ENCODE measurements at places on chromosomes 11 and 22. TPM values are rescaled to one million over a fixed set of nuclear protein-coding genes. Genes with fewer than 3 reads are reported as not detected.

DNA sequence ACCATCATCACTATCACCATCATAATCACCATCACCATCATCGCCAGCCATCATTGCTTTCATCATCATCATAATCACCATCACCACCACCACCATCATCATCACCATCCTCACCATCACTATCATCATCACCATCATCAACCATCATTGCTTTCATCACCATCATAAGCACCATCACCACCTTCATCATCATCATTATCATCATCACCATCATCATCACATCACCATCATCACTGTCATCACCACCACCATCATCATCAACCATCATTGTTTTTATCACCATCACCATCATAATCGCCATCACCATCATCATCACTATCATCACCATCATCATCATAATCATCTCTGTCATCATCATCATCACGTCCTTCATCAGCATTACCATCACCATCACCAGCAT lies 9.3 kb upstream of the OSBPL5 start:
- H3K4me3 ChIP-seq, result no peak overlapping the region
- DNase-seq, result no peak
- H3K36me3 ChIP-seq, result peaks cover 3% of the 10 kb centered on the region
- H3K27me3 ChIP-seq, result peaks cover 19% of the 10 kb centered on the region

GRCh38 chr11:67406969-67407687 lies 3.2 kb downstream of the TBC1D10C start:
- no peaks in the 10 kb centered on the region for H3K27me3 ChIP-seq
- H3K4me3 ChIP-seq, result peak overlapping the region; percentile 95
- H3K36me3 ChIP-seq, result peaks cover 69% of the 10 kb centered on the region
- H3K27ac ChIP-seq, result peak overlapping the region; percentile 92

Gene HBG1
- total RNA-seq, result not detected

Gene POU2AF1
- 1.6 TPM for total RNA-seq

DNA sequence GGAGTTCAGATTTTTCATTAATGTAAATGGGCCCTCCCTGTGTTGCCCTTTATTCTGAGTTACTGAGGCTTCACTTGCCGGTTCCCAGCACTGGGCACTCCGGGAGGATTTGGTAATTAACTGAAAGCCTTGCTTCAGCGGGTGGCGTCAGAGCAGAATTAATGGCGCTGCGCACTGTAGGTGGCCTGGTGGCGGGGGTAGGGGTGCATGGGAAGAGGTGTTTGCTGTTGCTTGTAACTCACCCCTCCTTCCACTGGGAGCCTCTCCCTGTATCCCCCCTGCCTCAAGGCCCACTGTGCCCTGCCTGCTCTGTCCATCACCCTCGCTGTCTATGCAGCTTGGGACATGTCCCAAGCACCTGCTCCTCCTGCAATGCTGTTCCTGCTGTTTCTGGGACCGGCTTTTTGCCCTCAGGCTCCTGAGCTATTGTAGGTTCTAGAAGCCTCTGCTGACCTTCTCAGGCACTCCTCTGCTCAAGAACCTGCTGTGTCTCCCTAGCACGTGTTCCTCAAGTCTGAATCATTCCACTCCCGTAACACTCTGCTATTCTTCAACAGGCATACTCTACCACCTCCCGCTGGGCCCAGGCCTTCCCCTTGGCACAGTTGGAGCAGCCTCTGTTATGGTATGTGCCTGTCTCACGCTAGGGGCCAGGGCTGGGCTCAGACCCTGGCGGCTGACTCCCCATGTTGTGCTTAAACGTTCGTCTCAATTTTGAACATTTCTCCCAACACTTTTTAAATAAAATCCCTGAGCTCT lies 24.4 kb downstream of the ARHGAP8 start:
- no peaks in the 10 kb centered on the region for H3K4me1 ChIP-seq
- H3K36me3 ChIP-seq, result no peaks in the 10 kb centered on the region
- H3K27ac ChIP-seq, result no peak overlapping the region
- H3K4me3 ChIP-seq, result no peak overlapping the region
- H3K27me3 ChIP-seq, result peaks cover 3% of the 10 kb centered on the region

DNA sequence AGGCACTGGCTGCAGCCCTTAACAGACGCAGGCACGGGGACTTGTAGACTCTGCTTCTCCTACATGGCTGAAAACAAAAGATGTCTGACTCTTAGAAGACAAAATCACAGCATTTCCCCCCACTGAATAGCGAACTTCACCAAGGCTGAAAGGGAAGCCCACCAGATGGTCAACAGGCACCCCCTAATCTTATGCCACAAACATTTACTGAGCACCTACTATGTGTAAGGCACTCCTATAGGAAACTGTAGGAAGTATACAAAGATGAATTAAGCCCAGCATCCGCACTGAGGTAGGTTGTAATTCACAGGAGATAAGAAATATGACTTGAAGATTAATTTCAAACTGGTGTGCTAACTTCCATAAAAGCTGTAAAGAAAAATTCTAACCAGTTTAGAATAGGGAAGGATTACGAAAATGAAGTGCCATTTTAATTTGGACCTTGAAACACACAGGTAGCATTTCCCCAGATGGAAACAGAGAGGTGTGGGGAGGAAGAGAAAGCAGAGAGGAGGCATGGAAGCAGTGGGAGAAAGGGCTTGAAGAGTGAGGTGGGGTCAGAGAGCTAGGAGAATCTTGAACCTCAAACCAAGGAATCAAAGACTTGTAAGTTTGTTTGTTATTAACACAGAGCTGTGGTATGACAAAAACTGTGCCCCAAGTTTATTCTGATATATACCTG lies 38.1 kb downstream of the NUMA1 start:
- H3K4me3 ChIP-seq, result no peak overlapping the region
- H3K27ac ChIP-seq, result no peak overlapping the region
- no peaks in the 10 kb centered on the region for H3K27me3 ChIP-seq
- peaks cover 14% of the 10 kb centered on the region for H3K36me3 ChIP-seq
- DNase-seq, result no peak

DNA sequence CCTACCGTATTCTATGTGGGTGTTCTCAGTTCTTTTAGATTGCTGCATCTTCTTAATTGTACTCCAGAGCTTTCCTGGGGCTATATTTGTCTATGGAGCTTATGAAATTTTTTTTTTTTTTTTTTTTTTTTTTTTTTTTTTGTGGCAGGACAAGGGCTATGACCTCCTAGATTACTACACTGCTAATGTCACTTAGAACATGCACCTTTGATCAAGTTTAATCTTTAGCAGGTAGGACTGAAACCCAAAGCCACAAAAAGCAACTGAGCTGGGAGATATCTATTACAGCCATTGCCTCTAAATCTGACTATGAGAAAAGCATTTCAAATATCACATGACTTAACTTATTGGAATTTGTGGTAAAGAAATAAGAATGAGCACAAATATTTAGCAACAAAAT lies 21.7 kb upstream of the ABTB2 start:
- H3K27ac ChIP-seq, result no peak overlapping the region
- H3K36me3 ChIP-seq, result peaks cover 3% of the 10 kb centered on the region
- no peak overlapping the region for H3K4me3 ChIP-seq
- H3K4me1 ChIP-seq, result no peaks in the 10 kb centered on the region

- H3K36me3 ChIP-seq, result peaks cover 9% of the 10 kb centered on the region
- peaks cover 9% of the 10 kb centered on the region for H3K4me1 ChIP-seq
- H3K4me3 ChIP-seq, result peak overlapping the region; percentile 67
- H3K27ac ChIP-seq, result peak overlapping the region; percentile 85
- DNase-seq, result no peak
Observed at GRCh38 chr11:2701230-2701629, 1.4 kb upstream of the KCNQ1OT1 start.

DNA sequence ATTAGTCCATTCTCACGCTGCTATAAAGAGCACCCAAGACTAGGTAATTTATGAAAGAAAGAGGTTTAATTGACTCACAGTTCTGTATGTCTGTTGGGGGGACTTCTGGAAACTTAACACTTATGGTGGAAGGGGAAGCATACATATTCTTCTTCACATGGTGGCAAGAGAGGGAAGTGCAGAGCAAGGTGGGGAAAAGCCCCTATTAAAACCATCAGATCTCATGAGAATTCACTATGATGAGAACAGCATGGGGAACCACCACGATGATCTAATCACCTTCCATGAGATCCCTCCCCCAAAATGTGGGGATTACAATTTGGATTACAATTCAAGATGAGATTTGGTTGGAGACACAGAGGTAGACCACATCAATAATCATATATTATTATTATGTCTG lies 25.7 kb downstream of the CEP57 start:
- no peak overlapping the region for H3K27ac ChIP-seq
- no peaks in the 10 kb centered on the region for H3K4me1 ChIP-seq
- no peaks in the 10 kb centered on the region for H3K27me3 ChIP-seq
- H3K4me3 ChIP-seq, result no peak overlapping the region
- peaks cover 42% of the 10 kb centered on the region for H3K36me3 ChIP-seq

- no peaks in the 10 kb centered on the region for H3K36me3 ChIP-seq
- H3K4me3 ChIP-seq, result no peak overlapping the region
- peaks cover 3% of the 10 kb centered on the region for H3K4me1 ChIP-seq
- peaks cover 2% of the 10 kb centered on the region for H3K27me3 ChIP-seq
- no peak overlapping the region for H3K27ac ChIP-seq
Observed at GRCh38 chr11:9639985-9640384, 23.9 kb upstream of the SWAP70 start.

- no peak overlapping the region for H3K4me3 ChIP-seq
- DNase-seq, result no peak
- H3K36me3 ChIP-seq, result no peaks in the 10 kb centered on the region
- peaks cover 45% of the 10 kb centered on the region for H3K4me1 ChIP-seq
Observed at GRCh38 chr11:88353386-88353785, 15.8 kb upstream of the CTSC start.

Gene MRGPRF
- total RNA-seq, result not detected

Gene TPH1
- total RNA-seq, result 0.23 TPM

- H3K4me1 ChIP-seq, result peaks cover 12% of the 10 kb centered on the region
- H3K4me3 ChIP-seq, result no peak overlapping the region
- H3K36me3 ChIP-seq, result no peaks in the 10 kb centered on the region
- H3K27ac ChIP-seq, result no peak overlapping the region
- peaks cover 17% of the 10 kb centered on the region for H3K27me3 ChIP-seq
Observed at GRCh38 chr11:107931206-107931605, 3.0 kb downstream of the RAB39A start.

DNA sequence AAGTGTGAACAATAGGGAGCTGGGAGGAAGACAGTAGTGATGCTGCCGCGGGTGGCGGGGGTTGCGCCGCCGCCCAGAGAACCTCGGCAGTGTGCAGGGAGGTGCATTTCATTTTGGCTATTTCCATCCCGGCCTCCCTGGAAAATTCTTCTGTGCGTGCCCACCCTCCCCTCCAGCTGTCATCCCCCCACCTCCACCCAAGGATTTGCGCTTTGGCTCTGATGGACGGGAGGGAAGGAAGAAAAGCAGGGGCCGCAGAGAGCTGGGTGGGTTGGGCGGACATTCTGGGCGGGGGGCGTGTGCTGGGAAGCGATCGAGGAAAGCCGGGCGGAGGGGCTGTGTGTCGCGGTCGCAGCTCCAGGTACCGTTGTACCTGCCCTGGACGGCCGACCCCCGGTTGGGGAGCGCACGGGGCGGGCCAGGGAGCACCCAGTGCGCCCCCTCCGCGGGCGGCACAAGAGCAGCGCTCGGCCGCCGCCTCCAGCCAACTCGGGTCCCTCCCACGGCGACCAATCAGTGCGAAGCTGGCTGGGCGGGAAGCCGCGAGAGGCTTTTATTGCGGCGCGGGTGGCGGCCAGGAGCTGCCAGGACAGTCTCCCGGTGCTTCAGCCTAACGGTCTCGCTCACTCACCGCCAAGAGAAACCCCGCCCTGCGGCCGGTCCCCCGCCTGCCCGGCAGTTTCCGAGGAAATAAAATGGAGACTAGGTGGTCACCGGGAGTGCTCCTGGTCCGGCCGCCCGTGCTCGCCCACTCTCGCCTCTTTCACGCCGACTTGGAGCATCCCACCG lies 1.6 kb downstream of the NCAM1 start:
- H3K27ac ChIP-seq, result no peak overlapping the region
- peaks cover 67% of the 10 kb centered on the region for H3K27me3 ChIP-seq
- peak overlapping the region; percentile 73 for H3K4me3 ChIP-seq
- no peak for DNase-seq
- H3K4me1 ChIP-seq, result peaks cover 12% of the 10 kb centered on the region

GRCh38 chr11:130671801-130672700 lies 223.6 kb downstream of the ADAMTS15 start:
- H3K27ac ChIP-seq, result no peak overlapping the region
- H3K4me1 ChIP-seq, result no peaks in the 10 kb centered on the region
- DNase-seq, result no peak
- no peaks in the 10 kb centered on the region for H3K27me3 ChIP-seq
- H3K36me3 ChIP-seq, result no peaks in the 10 kb centered on the region
- H3K4me3 ChIP-seq, result no peak overlapping the region

Gene ACTN3
- total RNA-seq, result 0.23 TPM

DNA sequence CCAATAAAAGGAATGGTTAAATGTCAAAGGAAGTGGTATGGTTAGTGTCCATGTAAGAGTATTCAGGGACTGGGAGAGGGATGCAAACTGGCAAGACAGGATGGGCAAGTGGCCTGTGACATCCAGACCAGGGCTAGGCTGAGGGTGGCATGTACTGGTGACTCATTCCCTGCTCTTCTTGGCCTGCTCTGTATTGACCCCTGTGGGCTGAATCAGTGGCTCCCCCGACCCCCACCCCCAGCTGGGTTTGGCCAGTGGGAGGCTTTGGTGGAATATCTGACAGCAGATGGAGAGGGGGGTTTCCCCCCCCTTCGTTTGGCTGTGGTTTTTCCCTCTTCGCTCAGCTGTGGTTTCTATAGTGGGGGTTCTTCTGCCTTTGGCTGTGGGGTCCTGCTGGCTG lies 87.7 kb downstream of the CSNK2A3 start:
- H3K4me3 ChIP-seq, result no peak overlapping the region
- H3K27me3 ChIP-seq, result no peaks in the 10 kb centered on the region
- H3K4me1 ChIP-seq, result no peaks in the 10 kb centered on the region
- H3K27ac ChIP-seq, result no peak overlapping the region
- DNase-seq, result no peak

DNA sequence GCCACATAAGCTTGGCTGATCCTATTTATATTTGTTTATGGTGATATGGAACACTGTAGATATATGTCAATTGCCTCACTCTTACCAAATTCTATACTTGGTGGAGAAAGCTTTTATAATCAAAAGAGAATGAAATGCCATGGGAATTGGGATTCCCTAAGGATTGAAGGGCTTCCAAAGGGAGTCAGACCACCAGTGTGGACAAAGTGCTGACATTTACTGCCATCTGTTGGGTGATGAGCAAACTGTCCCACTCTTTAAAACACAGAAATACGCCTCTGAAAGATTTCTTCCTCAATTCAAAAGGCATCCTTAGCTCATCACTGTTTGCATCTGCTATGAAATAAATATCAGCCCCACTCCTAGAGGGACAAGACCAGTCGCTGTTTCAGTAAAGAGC lies 7.1 kb downstream of the SLC1A2 start:
- H3K27ac ChIP-seq, result no peak overlapping the region
- no peaks in the 10 kb centered on the region for H3K36me3 ChIP-seq
- H3K4me3 ChIP-seq, result no peak overlapping the region
- H3K27me3 ChIP-seq, result peaks cover 54% of the 10 kb centered on the region
- H3K4me1 ChIP-seq, result no peaks in the 10 kb centered on the region

Gene TRIM66
- total RNA-seq, result 18.5 TPM

Gene MPPED2
- total RNA-seq, result not detected

Measured in activated CD4-positive, alpha-beta T cell treated with anti-CD3 and anti-CD28 coated beads, Interleukin-2, amount 10 ng/mL, durations not matched to agents 7 days and 5 days (primary cell).